Esophagus mucosa (tissue), 1 donor: ENCODE measurements at places on chromosomes 16 and 17.

GRCh38 chr16:88681084-88681680 lies 5.1 kb downstream of the SNAI3 start:
- ATAC-seq, result peak; percentile 60

DNA sequence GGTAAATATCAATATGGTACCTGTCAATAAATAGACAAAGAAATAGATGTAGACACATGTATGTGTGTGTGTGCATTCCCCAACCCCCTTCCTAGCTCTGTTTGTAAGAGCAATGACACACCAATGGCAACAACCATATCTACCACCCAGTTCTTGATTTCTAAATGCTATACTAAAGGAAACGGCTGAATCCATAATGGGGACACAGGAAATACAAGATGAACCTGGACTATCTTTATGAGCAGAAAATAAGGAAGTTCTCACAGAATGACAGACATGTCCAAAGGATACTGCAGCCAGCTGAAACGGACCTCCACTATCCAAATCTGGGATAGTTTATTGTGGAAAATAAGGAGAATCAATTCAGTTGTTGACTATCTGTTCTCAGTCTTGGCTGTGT lies 75.3 kb downstream of the MYO1D start:
- no peak for ATAC-seq

GRCh38 chr16:27462200-27462845 lies 60.3 kb downstream of the IL21R start:
- ATAC-seq, result no peak

DNA sequence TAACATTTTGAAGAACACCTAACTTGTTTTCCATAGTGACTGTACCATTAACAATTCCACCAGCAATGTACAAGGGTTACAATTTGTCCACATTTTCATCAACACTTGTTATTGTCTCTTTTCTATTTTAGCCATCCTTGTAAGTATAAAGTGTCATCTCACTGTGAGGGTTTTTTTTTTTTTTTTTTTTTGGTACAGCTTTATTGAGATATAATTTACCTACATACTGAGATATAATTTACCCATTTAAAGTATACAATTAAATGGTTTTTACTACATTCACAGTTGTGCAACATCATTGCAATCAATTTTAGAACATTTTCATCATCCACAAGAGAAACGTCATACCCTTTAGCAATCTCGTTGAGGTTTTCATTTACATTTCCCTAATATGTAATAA lies 17.9 kb upstream of the TMIGD1 start:
- no peak for ATAC-seq

- no peak for ATAC-seq
These were observed 9.6 kb upstream of the SHISA9 start for GRCh38 chr16:12891836-12892235.

GRCh38 chr17:50559674-50560184 lies 786 bp upstream of the CACNA1G start:
- ATAC-seq, result peak; percentile 19

DNA sequence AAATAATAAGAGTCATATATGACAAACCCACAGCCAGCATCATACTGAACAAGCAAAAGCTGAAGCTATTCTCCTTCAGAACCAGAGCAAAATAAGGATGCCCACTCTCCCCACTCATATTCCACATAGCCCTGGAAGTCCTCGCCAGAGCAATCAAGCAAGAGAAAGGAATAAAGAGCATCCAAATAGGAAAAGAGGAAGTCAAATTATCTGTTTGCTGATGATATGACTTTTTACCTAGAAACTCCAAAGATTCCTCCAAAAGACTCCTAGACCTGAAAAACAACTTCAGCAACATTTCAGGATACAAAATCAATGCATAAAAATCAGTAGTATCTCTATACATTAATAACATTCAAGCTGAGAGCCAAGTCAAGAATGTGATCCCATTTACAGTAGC lies 217.5 kb downstream of the ABCC12 start:
- ATAC-seq, result no peak

- ATAC-seq, result no peak
These were observed 20.6 kb upstream of the CA4 start for GRCh38 chr17:60129164-60129563.

DNA sequence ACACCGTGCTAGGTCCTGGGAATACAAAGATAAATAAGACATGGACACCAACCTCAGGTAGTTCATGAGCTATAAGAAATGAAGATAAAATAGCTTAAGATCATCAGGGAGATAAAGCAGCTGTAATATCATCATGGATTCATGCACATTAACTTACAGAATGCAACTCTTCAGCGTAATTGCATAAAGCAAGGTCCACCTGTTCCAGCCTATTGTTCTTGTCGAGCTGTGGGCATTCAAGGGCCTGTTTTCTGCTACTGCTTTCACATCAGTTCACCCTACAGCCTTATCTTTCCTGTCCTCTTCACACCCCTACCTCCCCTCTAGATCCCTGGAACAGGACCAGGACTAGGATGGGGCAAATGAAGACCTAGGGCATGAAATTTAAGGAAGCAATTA lies 133.9 kb downstream of the SPACA3 start:
- ATAC-seq, result no peak

DNA sequence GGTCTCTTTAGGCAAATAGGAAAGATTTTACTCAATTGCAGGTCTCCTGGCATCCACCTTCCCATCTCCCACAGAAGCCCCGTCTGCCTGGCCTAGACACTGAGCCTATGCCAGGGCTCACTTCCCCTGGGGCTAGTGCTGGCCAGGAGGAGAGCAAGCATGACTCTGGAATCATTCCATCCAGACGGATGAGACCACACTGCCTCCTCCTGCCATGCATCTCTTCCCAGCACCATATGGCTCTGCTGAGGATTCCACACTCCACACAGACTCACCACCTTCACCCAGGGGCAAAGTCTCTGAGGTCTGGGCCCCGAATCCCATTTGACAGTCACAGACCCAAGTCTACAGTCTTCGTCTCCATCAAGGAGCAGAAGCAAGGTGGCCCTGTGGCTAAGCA lies 346.5 kb downstream of the C16orf95 start:
- no peak for ATAC-seq

- ATAC-seq, result no peak
These were observed 251.8 kb downstream of the MAF start for GRCh38 chr16:79348521-79349306.

DNA sequence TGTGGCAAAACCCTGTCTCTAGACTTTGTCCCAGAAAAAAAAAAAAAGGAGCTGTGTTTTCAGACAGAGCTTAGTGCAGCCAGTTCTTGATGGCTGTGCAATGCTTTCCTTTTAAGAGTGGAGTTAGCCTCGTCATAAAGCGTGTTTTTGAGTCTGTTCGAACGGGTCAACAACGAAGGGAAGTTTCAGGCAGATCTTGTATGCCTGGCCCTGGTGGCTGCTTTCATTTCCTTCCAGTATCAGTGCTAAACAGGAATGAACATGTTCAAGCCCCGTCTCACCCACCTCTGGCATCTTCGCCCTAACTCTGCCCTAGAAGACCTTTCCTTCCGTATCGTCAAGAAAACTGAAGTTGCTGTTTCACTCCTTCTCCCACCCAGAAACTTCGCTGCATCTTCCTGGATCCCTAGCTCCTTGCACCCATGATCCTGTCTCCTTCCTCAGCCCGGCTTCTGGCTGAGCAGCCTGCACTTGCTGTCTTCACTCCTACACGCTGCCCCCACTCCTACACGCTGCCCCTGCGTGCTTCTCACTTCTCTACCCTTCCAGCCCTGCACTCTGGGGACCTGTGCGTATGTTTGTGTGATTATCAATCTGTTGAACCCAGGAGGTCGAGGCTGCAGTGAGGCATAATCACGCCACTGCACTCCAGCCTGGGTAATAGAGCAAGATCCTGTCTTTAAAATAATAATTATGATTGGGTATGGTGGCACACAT lies 55.3 kb downstream of the USP10 start:
- ATAC-seq, result peak; percentile 74

DNA sequence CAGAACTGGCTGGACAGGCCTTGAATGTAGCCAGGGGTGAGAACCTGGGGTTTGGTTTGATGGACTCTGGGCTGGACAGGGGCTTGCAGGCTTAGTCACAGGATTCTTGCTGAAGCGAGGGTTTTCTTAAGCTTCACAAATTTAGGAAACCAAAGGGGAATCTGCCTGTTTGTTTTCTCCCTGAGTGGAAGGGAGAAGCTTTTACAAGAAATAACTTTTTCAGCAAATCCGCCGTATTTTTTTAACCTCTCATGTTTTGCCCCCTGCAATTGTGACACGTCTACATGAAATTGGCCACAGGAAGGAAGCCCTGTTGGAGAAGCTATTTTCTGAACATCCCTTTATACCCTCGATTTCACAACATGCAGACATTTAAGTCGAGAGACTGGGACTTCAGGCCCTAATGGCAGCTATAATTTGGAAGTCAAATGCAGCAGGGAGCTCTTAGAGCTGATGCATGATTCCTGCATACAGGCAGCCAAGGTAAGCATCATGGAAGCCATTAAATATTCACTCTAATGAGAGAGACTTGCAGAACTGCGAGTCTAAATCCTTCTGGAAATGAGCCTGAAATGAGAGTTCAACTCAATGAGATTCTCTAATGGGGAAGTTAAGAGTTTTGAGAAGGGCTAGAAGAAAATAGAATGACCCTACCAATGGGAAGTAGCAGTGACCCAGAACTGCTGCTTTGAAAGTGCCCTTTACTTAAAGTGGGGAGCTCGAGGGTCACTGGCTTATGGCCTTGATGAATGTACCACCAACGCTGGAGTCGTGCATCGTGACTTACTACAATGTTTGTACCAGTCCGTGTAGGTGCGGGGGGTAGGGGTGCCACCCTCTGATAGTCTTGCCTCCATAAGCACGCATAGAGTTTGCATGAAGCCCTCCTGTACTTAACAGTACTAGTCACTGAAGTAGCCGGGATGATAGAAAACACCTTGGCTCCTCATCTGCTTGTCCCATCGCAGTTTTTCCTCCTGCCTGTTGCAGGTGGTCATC lies 45.1 kb upstream of the IRF8 start:
- no peak for ATAC-seq

DNA sequence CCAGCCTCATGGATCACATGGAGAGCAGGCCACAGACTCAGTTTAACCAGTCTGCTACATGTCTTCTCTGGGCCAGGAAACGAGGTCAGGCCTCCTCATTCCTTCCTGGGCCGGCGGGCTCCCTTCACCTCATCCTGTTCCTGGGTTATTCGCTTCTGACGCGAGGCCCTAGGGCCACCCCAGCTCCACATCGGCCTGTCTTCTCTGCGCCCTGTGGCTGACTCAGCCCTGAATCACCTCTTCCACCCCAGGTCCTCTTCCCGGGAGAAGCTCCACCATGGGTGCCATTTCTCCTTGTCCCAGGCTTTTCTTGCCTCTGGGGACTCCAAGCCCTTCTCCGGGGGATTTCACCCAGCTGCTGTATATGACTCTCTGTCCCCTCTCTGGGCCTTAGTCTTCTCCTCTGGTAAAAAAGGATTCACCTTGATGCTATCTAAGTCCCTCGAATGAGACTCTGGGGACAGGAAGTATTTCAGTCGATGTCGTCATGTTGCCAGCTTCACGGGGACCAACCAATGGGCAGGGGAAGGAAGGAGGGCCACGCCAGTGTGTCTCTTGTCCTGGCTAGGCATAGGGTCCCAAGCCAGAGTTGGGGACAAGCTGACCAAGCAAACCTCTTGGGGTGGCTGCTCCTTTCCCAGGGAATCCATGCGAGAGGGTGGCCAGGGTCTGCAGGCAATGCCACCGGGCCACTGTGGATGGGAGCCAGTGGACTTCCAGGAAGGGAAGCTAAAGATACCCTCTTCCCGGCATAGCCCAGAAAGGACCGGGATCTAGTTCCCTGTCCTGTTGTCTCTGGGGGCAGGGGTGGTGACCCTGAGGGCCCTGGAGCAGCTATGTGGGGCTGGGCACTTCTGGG lies 58.7 kb downstream of the SOCS3 start:
- peak; percentile 53 for ATAC-seq

DNA sequence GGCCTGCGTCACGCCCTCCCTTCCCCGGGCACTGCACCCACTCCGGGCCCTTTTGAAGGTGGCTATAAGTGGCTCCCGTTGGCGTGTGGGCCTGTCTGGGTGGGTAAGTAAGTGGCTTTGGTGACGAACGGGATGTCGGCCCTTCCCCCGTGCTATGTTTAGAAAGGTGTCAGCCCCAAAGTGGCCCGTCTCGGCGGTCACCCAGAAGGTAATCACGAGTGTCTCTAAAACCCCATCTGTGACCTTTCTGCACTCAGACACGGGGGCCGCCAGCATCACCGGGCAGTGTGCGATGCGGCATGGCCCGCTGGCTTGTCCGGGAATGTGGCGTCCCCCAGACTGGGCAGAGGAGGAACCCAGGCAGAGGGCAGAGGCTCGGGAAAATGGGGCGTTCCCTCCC lies 88.2 kb downstream of the IRX5 start:
- ATAC-seq, result no peak

DNA sequence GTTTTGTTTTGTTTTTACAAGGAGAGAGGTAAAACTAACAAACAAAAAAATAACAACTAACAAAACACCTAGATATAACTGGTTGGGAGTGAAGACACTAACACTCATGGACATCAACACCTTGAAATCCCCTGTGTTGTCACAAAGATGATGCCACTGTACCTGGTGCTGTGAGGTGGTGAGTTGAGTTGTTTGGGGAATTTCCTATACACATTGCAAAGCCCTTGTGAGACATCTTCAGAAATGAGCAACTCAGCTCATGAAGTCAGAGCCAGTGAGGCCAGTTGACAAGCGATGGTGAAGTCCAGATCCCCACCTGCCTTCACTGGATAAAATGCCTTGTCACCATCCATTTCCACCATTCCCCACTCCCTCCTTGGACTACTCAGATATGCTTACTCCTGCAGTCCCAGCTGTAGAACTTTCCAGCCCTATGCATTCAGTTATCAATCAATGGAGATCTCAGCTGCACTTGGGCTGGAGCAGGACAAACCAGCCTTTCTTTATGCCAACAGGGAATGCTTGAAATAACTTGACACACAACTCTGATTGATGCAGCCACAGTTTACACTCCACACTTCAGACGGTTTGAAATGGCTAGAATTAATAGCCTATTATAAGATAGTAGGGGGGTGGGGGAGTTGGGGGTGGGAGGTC lies 22.2 kb downstream of the ANKFN1 start:
- no peak for ATAC-seq

DNA sequence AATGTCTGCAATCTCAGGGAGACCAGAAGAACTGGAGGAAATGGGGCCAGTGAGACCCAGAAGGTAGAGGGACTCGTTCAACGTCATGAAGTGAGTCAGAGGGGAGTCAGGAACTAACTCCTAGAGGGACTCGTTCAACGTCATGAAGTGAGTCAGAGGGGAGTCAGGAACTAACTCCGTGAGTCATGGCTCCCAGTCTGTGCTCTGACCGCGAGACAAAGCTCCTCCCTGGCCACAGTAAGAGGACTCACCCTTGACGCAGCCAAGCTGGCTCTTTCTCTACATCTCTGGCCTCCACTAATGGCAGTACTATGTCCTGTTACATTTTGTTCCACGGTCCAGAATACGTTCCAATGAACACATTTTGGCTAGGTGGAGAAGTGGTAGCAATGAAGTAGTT lies 902.5 kb downstream of the KCNJ2 start:
- peak; percentile 100 for ATAC-seq
